ENCODE measurements at places on chromosomes 2 and 18. TPM values are rescaled to one million over a fixed set of nuclear protein-coding genes. Genes with fewer than 3 reads are reported as not detected.

Gene CCDC102B
- total RNA-seq = 7.6 TPM

Gene SLC30A3
- total RNA-seq = 0.38 TPM

Gene CFAP65
- not detected for total RNA-seq

Gene COLEC11
- total RNA-seq = 1.1 TPM

Gene NEB
- 0.94 TPM for total RNA-seq

Gene C2orf66
- 0.08 TPM for total RNA-seq

Gene PTCD3
- 65.5 TPM for total RNA-seq

Gene SDC1
- 9.6 TPM for total RNA-seq

Gene MEP1B
- 0.12 TPM for total RNA-seq

Gene C2orf78
- not detected for total RNA-seq

Gene KCNE4
- total RNA-seq = 0.38 TPM

Gene CDH19
- under 0.01 TPM for total RNA-seq

Gene CASP10
- total RNA-seq = 4.8 TPM

Gene CLEC4F
- total RNA-seq = not detected

Gene FBXO11
- total RNA-seq = 44.6 TPM

All from smooth muscle cell of the coronary artery (primary cell).